ENCODE measurements at places on chromosomes 16 and 17. TPM values are rescaled to one million over a fixed set of nuclear protein-coding genes. Genes with fewer than 3 reads are reported as not detected.

Gene ADAD2
- total RNA-seq, result not detected

Gene HEATR9
- total RNA-seq, result not detected

Gene RASD1
- 166 TPM for total RNA-seq

Gene USP31
- 14.6 TPM for total RNA-seq

Gene PRPSAP1
- 66.8 TPM for total RNA-seq

Gene MT4
- total RNA-seq, result not detected

Gene WFDC1
- total RNA-seq, result 4.2 TPM

Gene QPRT
- 37.6 TPM for total RNA-seq

Gene EMP2
- 72.1 TPM for total RNA-seq

Gene TNK1
- 2.4 TPM for total RNA-seq

Gene C17orf100
- 3.5 TPM for total RNA-seq

Gene SAMD14
- total RNA-seq, result 0.63 TPM

Gene CALCOCO2
- 302 TPM for total RNA-seq

Gene CMTM2
- total RNA-seq, result not detected

Gene KCNJ2
- 18.0 TPM for total RNA-seq

Gene PRR35
- not detected for total RNA-seq

Gene NOG
- 16.2 TPM for total RNA-seq

Gene USP6
- total RNA-seq, result not detected

Gene ITGAL
- total RNA-seq, result 3.3 TPM

Gene CDK5R1
- total RNA-seq, result 1.2 TPM
